ENCODE measurements at places on chromosomes 11 and 22.
A peak's percentile ranks its signal among the peaks of the same experiment; 100 is the strongest.

DNA sequence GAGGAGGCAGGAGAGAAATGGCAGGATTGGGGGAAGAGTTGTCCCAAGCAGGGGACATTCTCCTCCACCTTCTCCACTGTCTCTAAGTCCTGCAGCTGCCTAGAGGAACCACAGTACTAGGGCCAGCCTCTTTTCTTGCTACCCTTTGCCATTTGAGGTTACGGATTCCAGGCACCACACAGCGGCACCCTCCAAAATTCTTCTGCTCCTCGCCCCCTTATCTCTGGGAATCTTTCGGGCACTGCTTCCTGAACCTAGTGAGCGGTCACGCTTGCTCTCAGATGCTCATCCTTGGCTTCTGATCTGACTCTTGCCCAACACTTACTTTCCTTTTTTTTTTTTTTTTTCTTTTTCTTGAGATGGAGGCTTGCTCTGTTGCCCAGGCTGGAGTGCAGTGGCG lies 26.6 kb upstream of the XBP1 start:
- DNase-seq, result no peak

- no peak for DNase-seq
Measured at GRCh38 chr11:67167719-67168118, 48.7 kb downstream of the KDM2A start.

DNA sequence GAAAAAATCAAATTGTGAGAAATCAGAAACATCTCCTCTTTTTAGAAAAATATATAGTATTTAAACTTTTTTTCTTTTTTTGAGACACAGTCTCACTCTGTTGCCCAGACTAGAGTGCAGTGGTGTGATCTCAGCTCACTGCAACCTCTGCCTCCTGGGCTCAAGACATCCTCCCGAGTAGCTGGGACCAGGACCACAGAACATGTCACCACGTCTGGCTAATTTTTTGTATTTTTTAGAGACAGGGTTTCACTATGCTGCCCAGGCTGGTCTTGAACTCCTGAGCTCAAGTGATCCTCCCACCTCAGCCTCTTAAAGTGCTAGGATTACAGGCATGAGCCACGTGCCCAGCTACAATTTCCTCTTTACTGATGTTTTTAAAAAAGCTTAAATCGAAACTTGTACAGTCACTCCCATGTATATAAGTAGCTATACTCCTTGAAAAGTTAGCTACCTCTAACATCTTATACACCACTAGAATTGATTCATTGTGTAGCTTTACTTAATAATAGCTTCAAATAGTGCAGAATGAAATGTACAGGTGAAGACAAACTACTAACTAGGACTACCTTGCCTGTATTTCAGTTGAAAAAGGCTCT lies 10.3 kb downstream of the EIF4G2 start:
- DNase-seq, result no peak

- DNase-seq, result no peak
Measured at GRCh38 chr22:39311592-39312400, 7.6 kb downstream of the RPL3 start.

DNA sequence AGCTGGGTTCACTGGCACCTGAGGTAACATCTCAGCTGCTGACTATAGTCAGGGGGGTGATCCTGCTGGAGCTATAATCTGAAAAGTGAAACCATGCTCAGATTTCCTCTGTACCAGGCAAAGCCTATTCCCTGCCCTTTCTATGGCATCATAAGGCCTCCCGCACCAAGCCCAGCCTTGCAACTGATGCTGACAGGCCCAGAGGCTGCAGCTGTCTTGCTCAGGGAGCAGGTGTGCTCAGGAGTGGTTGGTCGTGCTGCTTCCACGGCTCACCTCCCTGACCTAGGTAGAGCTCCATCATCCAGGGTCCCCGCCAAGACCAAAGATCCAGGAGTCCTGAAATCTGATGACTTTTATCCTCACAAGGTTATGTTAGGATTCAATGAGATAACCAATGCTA lies 121.7 kb downstream of the FEZ1 start:
- no peak for DNase-seq

DNA sequence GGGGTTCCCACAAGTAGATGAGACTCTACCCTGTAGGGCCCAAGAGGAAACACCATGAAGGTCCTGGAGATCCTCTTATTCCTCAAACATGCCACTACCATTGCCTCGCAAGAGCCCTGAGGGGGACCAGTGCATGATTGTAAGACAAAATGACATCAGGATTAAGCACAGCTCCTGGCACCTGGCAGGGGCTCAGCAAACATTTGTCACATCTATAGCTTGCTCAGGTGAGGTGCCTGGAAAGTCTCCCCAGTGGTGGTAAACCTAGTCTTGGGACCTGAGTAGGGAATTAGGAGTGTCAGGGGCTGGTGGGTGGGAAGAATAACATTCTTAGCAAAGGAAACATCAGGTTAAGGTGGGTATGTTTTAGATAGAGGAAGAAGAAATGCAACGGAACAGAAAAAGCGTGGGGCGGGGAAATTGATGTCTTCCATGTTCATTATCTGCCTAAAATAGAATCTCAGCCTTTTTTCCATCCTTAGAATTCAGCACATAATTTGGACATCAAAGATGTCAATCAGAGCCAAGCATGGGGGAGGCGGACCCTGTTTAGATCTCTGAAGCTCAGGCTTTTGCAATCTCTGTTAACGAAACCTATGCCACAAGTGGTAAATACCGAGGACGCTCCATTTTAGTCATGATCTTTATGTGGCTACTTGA lies 924 bp downstream of the YPEL1 start:
- no peak for DNase-seq

DNA sequence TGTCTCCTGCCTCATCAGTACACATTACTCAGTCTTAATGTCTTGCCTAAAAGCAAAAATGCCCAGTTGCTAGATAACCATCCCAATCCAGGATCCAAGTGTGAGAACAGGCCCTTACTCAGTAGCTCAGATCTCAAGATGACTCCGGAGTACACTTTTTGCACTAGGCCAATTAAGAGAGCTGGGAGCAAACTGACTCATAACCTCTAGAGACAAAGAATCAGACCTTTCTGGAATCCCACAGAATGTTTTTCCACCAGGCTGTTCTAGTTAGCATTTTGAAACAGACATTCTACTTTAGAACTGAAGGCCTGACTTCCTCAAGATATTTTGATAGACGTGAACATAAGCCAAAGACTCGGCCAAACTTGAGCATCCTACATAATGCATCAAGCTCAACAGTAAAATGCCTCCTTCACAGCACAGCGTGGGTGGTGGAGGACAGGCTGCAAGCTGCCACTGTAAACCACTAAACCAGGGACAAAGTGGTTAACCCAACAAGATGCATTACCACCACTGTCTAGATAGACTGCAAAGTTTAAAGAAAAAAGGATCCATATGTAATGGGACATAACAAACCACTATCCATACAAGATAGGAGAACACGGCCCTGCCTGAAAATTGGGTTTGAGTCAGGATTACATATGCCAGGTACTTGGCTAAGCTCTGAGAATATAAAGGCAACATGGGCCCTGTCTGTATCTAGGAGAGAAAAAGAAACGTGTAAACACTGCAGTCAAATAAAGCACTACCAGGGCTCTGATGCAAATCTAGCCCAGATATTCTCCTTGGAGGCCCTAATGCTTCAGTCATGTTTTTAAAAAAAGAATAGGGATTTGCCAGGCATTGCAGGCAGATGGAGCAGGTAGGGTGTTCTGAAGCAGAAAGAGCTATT lies 48.3 kb downstream of the MYH9 start:
- DNase-seq, result peak; percentile 45

DNA sequence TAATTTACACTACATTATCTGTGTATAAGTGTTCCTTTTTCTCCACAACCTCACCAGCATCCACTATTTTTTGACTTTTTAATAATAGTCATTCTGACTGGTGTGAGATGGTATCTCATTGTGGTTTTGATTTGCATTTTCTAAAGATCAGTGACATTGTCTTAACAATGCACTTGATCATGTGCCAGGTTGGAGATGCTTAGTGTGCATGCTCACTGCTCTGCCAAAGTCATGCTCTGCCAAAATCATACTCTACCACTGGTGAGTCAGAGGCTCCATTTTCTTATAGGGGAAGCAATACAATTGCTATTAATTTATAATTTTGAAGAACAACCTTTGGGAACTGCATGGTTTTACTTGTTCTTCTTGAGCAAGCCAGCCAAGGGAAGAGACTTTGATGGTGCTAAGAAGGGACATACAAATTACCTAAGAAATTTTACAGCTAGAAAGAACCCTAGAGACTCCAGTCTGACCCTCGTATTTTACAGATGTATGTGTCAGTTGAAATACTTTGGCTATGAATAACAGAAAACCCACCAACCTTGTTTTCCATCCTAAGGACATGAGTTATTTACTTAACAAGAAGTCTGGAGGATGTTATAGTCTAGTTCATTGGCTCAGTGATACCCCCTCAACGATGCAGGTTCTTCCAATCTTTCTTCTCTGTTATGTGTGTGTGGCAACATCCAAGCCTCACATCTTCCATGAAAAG lies 368.9 kb downstream of the DDX10 start:
- peak; percentile 61 for DNase-seq

GRCh38 chr11:91199866-91200265 lies 977.0 kb upstream of the CHORDC1 start:
- DNase-seq, result no peak

DNA sequence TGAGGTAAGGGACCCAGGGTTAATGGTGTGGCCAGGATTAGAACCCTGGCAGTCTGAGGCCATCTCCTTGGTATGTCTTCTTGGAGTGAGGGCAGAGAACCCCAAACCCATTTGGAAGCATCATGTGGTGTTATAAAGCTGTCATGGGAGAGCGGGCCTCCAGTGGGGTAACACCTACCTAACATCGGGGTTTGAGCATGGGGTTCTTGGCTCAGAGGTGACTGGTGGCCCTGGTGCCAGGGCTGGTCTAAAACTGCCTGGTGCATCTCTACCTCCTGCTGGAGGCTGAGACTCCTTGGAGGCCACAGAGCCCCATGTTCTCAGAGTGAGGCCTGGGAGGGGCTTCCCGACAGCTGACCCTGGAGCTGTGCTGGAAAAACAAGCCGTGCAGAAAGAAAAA lies 4.5 kb downstream of the PRDM11 start:
- DNase-seq, result no peak

DNA sequence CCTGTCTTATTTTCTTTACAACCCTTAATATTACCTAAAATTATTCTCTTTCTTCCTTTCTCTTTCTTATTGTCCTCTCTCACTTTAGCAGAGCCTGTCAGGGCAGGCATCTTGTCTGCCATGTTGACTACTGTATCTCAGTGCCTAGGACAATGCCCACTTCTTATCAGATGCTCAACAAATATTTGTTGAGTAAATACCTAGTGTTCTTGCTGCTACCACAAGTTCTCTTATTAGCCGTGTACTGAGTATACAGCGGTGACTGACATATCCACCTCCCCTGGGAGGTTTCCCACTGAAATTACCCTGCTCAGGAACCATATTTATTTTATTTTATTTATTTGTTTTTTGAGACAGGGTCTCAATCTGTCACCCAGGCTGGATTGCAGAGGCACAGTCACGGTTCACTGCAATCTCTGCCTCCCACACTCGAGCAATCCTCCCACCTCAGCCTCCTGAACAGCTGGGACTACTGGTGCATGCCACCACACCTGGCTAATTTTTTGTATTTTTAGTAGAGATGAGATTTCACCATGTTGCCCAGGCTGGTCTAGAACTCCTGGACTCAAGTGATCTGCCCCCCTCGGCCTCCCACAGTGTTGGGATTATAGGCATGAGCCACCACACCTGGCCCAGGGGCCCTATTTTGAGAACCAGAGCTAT lies 6.7 kb downstream of the HPX start:
- DNase-seq, result no peak

DNA sequence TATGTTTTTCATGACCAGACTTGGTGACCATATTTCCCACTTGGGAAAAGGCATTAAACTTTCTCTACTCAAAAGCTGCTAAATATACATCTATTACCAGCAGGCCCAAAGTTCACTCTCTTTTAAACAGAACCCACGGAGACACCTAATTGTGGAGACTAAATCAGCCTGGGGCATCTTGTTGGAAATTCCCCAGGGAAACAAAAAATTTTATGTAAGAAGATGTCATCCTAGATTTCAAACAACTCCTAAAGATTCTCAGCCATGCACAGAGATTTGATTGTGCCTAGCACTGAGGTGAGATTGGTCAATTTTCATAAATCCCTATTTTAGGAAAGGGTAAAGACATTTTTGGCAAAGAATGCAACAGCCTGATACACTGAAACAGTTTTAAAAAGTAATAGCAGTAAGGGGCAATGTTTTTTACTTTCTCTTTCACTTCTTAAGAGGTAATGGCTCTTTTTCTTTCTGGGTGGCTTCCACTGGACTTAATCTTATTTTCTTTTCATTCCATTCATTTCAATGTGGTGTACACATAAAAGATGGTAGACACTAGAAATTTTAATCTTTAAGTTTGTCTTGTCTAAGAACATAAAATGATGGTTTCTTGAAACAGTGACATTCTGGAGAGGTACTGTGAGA lies 9.6 kb downstream of the OR52N2 start:
- no peak for DNase-seq

DNA sequence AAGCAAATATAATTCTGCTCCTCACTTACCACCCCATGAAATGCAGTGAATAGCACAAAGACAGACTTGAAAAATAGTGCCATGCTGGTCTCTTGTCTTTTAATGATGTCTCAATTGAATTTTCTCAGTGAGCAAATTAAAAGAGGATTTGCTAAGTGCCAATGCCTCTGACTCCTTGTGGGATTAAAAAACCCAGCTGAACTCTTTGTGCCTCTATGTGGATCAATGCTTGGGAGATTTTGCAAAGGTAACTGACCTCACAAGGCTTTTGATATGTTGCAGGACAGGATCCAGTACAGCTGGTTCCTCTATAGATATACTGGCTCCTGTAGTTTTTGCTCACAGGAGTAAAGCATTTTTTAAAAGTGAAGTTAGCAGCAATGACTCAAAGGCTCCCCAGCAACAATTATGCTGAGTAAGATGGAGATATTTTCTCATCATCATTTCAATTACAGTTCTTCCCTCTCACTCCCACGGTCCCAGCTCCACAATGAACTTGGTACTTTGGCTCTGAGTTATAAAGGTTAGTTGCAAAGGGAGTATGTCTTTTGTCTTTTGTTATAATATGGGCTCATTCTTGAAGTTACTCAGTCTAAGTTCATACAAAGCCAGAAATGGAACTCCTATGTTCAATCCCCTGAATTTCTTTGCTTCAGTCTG lies 471.5 kb downstream of the LRRC4C start:
- no peak for DNase-seq

DNA sequence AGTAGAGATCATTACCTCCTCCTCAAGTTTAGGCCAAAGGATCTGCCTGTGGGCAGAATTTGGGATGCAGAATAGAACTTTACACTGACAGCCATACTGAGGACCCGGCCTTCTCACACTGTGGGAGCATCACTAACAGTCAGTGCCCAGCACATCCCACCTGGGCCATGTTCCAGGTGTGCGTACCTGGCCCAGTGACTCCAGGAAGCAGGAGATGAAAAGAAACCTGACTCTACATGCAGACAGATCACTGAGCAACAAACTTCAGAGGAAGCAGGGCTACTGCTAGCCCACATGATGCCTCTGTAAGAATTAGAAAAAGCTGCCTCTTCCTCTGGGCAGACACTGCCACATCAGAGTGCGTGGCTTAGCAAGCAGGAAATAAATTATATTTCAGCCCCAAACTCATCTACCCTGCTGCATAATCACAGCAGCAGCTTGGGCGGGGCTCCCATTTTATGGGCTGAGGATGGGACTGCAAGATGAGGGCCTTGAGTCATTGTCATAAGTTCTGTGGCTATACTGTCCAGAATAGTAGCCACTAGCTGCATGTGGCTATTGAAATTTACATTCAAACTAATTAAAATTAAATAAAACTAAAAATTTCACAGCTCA lies 6.0 kb upstream of the LMO2 start:
- no peak for DNase-seq

All from amniotic stem cell (primary cell).